ENCODE measurements at places on chromosomes 13 and 19.

DNA sequence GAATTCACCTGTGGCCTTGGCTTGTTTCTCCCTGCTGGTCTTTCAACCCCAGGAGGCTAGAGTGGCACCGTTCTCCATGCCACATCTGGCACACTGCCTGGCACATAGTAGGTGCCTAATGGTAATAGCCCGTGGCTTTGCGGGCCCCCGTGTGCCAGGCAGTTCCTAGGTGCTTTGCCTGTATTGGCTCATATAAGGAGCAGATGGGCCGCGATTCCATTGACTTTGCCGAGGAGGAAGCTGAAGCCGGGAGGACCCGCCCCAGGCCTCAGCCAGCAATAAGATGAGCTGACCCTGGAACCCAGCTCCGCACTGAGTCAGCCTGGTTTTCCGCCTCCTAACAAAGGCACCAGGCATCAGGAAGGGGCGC is 807 bp downstream of the PGLYRP1 start:
- DNase-seq, result no peak
- peaks cover 31% of the 10 kb centered on the region for H3K27me3 ChIP-seq
- H3K27ac ChIP-seq, result no peak overlapping the region
- no peaks in the 10 kb centered on the region for H3K36me3 ChIP-seq

DNA sequence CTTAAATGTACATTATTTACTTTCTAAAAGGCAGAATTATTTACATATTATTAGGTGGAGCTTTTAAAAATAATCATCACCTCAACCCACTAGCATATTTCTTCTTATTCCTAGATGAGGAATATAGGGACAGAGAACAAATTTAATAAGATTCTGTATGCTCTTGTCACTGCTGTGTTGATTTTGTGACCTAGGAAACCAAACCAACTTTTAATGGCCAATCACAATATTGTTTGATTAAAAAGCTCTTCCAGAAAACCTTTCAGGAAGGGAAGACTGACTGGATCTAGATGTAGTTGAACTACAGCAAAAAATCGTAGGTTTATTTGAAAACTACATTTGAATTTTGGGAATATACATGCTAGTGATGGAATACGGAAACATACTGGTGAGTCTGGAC is 91.8 kb upstream of the RAP2A start:
- peaks cover 3% of the 10 kb centered on the region for H3K4me1 ChIP-seq
- H3K4me3 ChIP-seq, result no peak overlapping the region
- DNase-seq, result no peak
- H3K36me3 ChIP-seq, result peaks cover 8% of the 10 kb centered on the region
- no peaks in the 10 kb centered on the region for H3K27me3 ChIP-seq
- H3K27ac ChIP-seq, result no peak overlapping the region

DNA sequence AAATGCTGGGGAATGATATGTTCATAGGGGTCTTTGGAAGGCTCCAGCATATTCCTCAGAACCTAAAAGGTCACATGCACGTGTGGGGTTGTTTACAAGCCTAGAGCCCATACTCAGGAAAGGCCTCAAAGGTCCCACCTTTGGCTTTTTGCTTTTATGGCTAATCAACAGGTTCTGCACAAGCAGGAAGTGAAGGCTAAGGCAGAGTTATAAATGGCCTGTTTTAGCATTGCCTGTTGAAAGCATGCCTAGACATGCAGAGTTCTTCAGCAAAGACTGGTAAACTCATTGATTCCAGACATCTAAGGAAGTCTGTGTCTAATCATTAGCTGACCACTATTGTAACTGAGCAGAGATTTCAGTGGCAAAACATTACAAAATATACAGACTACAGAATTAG is 198.3 kb downstream of the KCNRG start:
- H3K27ac ChIP-seq, result no peak overlapping the region
- no peak overlapping the region for H3K4me3 ChIP-seq
- H3K4me1 ChIP-seq, result peaks cover 18% of the 10 kb centered on the region
- peaks cover 10% of the 10 kb centered on the region for H3K36me3 ChIP-seq
- H3K27me3 ChIP-seq, result peaks cover 8% of the 10 kb centered on the region
- DNase-seq, result no peak

DNA sequence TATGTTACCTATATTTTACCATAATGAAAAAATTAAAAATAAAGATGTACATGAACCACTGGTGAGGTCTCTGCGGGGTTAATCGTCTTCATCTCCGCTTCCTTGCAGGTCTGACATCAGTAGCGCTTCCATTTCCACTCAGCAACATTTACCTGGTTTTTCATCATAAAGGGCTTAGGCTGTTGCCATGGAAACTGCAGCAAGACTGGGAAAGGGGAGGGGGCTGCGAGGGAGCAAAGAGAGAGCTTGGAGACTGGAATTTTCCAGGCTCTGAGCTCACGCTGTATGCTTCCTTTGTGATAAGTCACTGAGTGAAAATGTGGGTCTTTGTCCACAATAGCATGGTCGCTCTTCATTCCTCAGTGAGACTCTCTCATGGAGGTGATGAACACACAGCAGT is 136.6 kb upstream of the USP29 start:
- no peak overlapping the region for H3K4me3 ChIP-seq
- H3K4me1 ChIP-seq, result no peaks in the 10 kb centered on the region
- H3K27me3 ChIP-seq, result no peaks in the 10 kb centered on the region
- no peak for DNase-seq
- H3K27ac ChIP-seq, result no peak overlapping the region

GRCh38 chr13:34627509-34628208 is 314.4 kb upstream of the NBEA start:
- no peak overlapping the region for H3K27ac ChIP-seq
- H3K4me3 ChIP-seq, result no peak overlapping the region
- DNase-seq, result no peak
- no peaks in the 10 kb centered on the region for H3K36me3 ChIP-seq

GRCh38 chr13:23699271-23699670 is 129.1 kb downstream of the TNFRSF19 start:
- H3K27ac ChIP-seq, result no peak overlapping the region
- no peak for DNase-seq
- H3K36me3 ChIP-seq, result no peaks in the 10 kb centered on the region
- peaks cover 19% of the 10 kb centered on the region for H3K4me1 ChIP-seq
- H3K4me3 ChIP-seq, result no peak overlapping the region
- no peaks in the 10 kb centered on the region for H3K27me3 ChIP-seq

GRCh38 chr13:86741762-86742285 is 929.3 kb upstream of the SLITRK5 start:
- no peak for DNase-seq
- no peak overlapping the region for H3K27ac ChIP-seq
- no peaks in the 10 kb centered on the region for H3K4me1 ChIP-seq
- no peaks in the 10 kb centered on the region for H3K27me3 ChIP-seq
- no peak overlapping the region for H3K4me3 ChIP-seq

- H3K27me3 ChIP-seq, result no peaks in the 10 kb centered on the region
- no peak for DNase-seq
- no peaks in the 10 kb centered on the region for H3K4me1 ChIP-seq
- H3K27ac ChIP-seq, result no peak overlapping the region
- H3K4me3 ChIP-seq, result no peak overlapping the region
- H3K36me3 ChIP-seq, result peaks cover 14% of the 10 kb centered on the region
Measured at GRCh38 chr13:31334994-31335557, 135.3 kb downstream of the B3GLCT start.

GRCh38 chr19:9789066-9789465 is 20.5 kb upstream of the ZNF846 start:
- no peaks in the 10 kb centered on the region for H3K27me3 ChIP-seq
- H3K4me1 ChIP-seq, result peaks cover 43% of the 10 kb centered on the region
- DNase-seq, result no peak
- no peak overlapping the region for H3K4me3 ChIP-seq

DNA sequence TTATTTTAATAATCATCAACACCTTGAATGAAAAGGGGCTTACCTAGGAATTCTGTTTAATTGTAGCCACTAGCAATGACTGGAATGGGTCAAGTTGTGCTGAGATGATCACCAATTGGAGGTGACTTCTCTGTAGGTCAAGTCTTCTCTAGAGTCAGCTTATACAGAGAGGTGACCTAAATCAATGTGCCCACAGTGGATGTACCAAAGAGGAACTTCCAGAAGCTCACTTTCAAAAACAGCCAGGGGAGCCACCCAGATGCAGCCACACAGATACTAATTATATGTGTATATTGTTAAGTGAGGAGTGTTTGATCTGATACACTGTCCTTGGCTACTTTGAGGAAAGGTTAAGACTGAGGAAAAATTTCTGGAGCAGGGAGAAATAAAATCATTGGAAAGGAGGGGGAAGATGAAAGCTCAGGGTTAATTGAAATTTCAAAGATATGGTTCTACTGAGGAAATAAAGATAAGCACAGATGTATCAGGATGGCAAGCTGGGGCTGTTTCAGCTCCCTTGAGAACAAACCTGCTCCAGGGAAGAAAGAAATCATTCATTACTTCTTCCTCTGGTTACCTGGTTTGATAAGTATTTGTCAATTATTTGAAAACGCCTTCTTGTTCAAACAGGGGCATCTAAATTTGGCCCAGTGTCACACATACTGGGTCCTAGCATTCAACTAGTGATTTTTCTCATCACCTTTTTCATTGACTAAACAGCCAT is 5.1 kb downstream of the GPR183 start:
- H3K36me3 ChIP-seq, result peaks cover 60% of the 10 kb centered on the region
- peak overlapping the region; percentile 57 for H3K4me3 ChIP-seq
- H3K27ac ChIP-seq, result peak overlapping the region; percentile 90
- H3K27me3 ChIP-seq, result no peaks in the 10 kb centered on the region

DNA sequence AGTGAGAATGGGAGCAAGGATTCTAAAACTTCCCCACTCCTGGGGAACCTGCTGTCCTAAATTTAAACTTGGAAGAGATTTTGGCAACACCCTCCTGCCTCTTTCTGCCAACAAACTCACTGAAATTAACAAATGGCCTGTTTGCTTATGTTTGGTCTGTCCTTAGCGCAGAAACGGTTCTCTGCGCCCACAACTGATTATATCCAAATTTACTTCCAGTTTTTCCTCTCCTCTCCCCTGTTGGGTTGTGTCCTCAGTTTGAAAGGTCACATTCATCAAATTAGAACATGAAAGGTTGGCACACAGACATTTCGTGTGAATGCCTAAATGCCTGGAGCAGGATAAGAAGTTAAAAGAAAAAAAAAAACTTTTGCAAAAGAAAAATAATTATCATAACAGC is 56.4 kb upstream of the MRI1 start:
- H3K27ac ChIP-seq, result no peak overlapping the region
- H3K27me3 ChIP-seq, result peaks cover 22% of the 10 kb centered on the region
- no peak overlapping the region for H3K4me3 ChIP-seq

Data from activated naive CD8-positive, alpha-beta T cell treated with anti-CD3 and anti-CD28 coated beads, Interleukin-2, amount 50 U/mL, for 24 hours (primary cell).